ENCODE measurements at places on chromosomes 2 and 18.

GRCh38 chr2:149050188-149050587 is 11.7 kb downstream of the LYPD6B start:
- no peak for DNase-seq

DNA sequence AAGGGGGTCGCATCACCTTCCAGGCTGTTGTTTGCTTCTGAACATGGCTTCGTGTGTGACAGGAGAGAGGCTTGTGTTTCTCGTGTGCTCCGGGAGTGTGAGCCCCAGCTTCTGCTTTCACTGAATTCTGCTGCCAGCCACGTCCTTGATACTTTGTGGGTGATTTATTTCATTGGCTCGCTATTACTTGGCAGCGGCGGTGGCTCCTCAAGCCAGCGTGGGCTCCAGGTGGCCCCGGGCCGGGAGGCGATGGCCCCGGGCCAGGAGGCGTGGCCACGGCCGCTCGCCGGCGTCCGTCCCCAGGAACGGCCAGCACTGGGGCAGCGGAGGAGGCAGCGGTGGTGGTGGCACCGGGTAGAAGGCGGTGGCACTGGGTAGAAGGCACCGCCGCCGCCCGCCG is 63.1 kb downstream of the NAPG start:
- DNase-seq = no peak

DNA sequence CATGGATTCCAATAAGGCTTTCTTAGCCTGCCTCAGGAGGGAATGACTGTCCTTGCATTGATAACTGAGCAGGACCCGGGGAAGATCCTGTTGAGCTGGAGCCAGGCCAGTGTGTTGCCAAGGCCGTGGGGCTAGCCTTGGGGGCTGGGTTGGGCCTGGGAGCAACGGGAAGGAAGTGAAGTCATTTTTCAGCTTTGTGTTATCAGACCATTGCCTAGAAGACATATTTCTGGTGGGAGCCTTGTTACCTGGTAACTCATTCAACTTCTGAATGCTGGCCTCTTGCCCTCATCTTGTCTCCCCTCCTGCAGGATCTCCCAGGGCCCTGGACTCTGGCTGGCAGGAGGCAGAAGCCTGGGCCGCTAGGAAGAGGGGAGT is 92.7 kb upstream of the MGAT5 start:
- no peak for DNase-seq

DNA sequence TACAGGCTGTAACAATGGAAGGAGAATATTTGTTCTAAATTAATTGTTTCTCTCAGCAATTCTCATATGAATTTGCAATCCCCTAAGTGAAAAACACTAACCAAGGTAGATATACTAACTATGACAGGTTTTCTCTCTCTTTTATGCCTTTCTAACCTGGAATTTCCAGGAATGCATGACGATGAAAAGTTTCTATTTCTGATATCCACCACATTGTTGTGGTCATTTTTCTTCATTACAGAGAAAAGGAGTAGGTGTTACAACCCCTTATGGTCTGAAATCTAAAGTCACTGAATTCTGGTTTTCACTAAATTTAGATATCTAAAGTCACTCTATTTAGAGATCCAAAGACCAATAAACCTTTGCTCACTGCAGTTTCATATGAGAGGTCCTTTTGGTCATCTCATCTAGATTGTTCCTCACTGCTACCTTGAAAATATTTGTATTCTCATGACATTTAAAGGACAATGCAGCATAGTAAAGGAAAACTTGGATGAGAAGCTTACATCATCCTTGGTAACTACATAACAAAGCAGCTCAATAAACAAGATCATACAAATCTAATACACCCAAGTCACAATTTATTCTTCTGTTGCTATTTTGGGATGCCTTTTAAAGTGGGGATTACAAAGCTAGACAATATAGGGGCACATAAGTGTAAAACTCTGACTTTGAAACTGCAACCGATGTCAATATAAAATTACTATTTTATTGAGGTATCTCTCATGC is 85.8 kb downstream of the TCF4 start:
- no peak for DNase-seq

DNA sequence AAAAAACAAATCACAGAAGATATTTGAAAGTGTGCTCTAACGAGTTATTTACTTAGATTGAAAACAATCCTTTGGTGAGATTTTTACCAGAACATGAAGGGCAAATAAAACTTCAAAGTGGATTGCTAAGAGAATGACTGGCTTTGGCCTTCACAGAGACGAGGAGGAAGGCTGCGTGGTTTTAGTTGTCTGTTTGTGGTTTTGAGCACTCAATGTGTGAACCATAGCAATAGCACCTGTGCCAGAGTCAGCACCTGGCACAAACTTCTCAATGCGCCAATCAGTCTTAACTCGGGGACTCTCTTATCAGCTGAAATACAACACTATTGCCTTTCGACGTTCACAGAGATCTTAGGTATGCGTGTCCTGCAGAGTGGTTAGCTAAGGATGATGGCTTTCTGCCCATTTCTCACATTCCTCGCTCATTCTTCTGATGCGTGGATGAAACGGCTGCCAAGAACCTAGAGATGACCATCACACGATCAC is 70.0 kb downstream of the MBP start:
- no peak for DNase-seq

- DNase-seq = no peak
Measured at GRCh38 chr2:178286636-178287035, 92.3 kb downstream of the OSBPL6 start.

GRCh38 chr2:234716271-234716670 is 219.4 kb upstream of the ARL4C start:
- no peak for DNase-seq

GRCh38 chr2:232275670-232276069 is 102.9 kb upstream of the ALPP start:
- DNase-seq = no peak

GRCh38 chr2:138267902-138268254 is 233.7 kb upstream of the SPOPL start:
- DNase-seq = no peak

- DNase-seq = no peak
Measured at GRCh38 chr2:170241756-170242155, 63.8 kb downstream of the MYO3B start.

GRCh38 chr2:64283641-64284361 is 139.6 kb upstream of the PELI1 start:
- no peak for DNase-seq

DNA sequence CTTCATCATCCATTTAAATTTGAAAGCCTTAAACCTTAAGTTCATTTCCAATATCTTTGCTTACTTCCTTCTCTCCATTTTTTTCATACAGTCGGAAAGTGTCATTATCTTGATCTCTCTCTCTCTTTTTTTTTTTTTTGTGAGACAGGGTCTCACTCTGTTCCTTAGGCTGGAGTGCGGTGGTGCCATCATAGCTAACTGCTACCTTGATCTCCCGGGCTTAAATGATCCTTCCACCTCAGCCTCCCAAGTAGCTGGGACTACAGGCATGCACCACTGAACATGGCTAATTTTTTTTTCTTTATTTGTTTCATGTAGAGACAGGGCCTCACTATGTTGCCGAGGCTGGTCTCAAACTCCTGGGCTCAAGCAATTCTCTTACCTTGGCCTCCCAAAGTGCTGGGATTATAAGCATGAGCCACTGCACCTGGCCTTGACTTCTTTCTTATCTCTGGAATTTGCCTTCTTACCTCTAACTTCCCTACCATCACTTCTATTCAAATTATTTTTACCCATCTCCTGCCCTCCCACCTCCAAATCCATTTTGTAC is 222.2 kb downstream of the MYCN start:
- DNase-seq = no peak

- no peak for DNase-seq
Measured at GRCh38 chr2:196219671-196220070, 48.3 kb upstream of the STK17B start.

All from cortex of kidney (tissue), 1 donor.